ENCODE measurements at places on chromosomes 16 and 17. TPM values are rescaled to one million over a fixed set of nuclear protein-coding genes. Genes with fewer than 3 reads are reported as not detected.

Gene DRC3
- 0.63 TPM for total RNA-seq

Gene RAP1GAP2
- total RNA-seq: 14.2 TPM

Gene ZG16
- total RNA-seq: not detected

Gene SLC52A1
- 0.12 TPM for total RNA-seq

Gene CCDC78
- 4.1 TPM for total RNA-seq

Gene FOXC2
- not detected for total RNA-seq

Gene PHKG2
- 14.3 TPM for total RNA-seq

Gene PYY
- total RNA-seq: not detected

Gene TEN1
- 18.2 TPM for total RNA-seq

Gene INO80E
- total RNA-seq: 81.3 TPM

Gene WFIKKN1
- total RNA-seq: 0.43 TPM

Gene TBC1D26
- not detected for total RNA-seq

Gene SLC5A2
- not detected for total RNA-seq

Gene FHOD1
- total RNA-seq: 22.6 TPM

Gene ADAD2
- total RNA-seq: not detected

Gene C17orf100
- 0.32 TPM for total RNA-seq

Gene TAT
- not detected for total RNA-seq

Gene WIPF2
- 14.2 TPM for total RNA-seq

Gene LCAT
- 4.6 TPM for total RNA-seq

Gene C16orf95
- total RNA-seq: 2.7 TPM

Gene OR4D1
- total RNA-seq: not detected

Gene NHLRC4
- total RNA-seq: 0.35 TPM

Gene SDR42E2
- total RNA-seq: not detected

Gene MPG
- total RNA-seq: 84.4 TPM

Gene LIMD2
- 1.1 TPM for total RNA-seq

Gene CARHSP1
- total RNA-seq: 33.0 TPM

Gene SLC38A8
- total RNA-seq: not detected

Gene PDE6G
- total RNA-seq: not detected

Gene KRTAP1-1
- total RNA-seq: not detected

Gene CXCL16
- 16.2 TPM for total RNA-seq

Gene CLDN6
- total RNA-seq: not detected

Gene ELMO3
- 1.5 TPM for total RNA-seq

Gene SOST
- total RNA-seq: not detected

Gene SETD1A
- total RNA-seq: 6.8 TPM

Gene GGA3
- total RNA-seq: 11.9 TPM

Gene EFCAB13
- total RNA-seq: 3.3 TPM

Gene SLC6A2
- total RNA-seq: not detected

Gene KRT23
- not detected for total RNA-seq

Gene HES7
- total RNA-seq: 9.0 TPM

Gene GGT6
- not detected for total RNA-seq
